ENCODE measurements at places on chromosomes 3 and 15.

DNA sequence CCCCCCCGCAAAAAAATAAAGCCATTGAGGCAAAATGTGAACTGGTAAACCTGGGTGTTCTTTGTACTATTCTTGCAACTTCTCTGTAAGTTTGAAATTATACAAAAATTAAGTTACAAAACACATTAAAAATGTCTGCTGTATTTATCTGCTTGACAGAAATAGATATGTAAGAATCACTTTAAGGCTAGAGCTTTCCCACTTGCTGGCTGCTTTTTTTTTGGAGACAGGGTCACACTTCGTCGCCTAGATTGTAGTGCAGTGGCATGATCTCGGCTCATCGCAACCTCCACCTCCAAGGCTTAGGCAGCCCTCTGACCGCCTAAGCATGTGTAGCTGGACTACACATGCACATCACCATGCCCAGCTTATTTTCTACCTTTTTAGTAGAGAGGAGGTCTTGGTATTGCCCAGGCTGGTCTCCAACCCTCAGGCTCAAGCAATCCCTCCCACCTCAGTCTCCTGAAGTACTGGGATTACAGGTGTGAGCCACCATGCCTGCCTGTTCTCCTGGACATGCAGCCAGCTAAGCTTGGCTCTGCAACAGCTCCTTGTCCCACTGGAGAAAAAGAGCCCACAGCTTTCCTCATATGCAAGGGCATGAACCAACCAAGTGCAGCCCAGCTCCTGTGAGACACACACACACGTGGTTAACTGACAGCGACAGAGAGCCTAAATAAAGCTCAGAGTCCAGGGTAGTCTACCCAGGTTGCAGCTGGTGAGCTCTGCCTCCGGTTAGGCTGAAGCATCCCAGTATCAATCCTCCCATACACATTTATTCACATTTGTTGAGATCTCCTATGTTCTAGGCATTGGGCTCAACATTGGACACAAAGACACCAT, 4.5 kb downstream of the RPS17 start:
- DNase-seq = no peak

DNA sequence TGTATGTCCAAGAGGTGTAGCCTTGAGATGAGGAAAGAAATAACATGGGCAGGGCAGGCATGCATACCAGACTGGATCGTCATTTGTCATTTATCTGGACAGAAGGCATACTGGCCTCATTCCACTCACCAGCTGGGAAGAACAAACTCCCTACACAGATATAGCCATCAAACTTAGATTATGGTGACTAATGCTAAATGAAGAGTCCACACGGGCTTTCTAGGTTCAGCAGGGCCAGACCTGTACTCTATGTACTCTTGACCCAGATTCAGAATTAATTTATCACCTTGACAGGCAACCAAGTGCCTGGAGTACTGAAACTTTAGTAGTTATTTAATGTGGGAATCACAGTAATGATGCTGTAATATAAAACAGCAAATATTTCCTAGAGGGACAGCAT, 164.3 kb upstream of the IL12A start:
- no peak for DNase-seq

DNA sequence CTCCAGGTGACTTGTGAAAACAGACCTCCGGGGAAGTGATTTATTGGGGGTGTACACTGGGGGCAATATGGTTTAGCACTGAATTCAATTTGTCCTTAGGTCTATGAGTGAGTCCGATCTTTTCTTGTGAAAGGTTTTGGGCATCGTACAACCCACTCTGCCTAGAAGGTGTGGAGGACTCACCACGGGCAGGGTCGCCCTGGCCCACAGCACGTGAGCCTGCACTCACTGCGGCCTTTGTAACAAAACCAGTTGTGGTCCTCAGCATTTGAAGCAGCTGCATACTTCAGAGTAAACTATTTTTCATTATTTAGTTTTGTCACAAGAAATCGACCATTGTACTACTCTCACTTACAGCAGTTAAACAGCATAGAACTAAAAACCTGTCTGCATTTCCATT, 72.6 kb upstream of the BLM start:
- DNase-seq = no peak

GRCh38 chr3:122586098-122586497, 8.6 kb downstream of the PARP15 start:
- no peak for DNase-seq

DNA sequence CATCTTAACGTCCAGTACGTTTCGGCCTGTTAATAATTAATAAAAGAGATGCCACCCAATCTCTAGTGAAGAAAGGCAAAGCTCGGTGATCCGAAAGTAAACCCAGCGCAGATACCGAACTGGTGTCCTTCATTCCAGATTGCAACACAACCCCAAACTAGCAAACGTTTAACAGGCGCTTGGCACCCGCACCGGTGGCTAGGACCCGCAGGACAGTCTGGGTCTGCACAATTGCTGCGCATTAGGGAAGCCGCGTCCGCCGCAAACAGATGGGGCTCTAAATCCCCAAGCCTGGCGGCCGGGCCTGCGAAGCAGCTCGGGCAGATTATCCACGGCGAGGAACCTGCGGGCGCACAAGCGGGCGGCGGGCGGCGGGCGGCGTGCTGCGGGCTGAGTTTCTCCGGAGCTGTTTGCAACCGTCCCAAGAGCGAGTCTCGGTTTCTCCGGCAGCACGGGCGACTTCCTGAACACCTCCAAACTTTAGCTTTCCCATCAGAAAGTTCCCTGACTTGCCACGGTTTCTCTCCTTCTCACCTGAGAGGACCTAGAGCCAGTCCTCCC, 112.1 kb upstream of the ICE2 start:
- DNase-seq = peak; percentile 34

GRCh38 chr3:55567615-55568014, 80.5 kb upstream of the WNT5A start:
- DNase-seq = no peak

DNA sequence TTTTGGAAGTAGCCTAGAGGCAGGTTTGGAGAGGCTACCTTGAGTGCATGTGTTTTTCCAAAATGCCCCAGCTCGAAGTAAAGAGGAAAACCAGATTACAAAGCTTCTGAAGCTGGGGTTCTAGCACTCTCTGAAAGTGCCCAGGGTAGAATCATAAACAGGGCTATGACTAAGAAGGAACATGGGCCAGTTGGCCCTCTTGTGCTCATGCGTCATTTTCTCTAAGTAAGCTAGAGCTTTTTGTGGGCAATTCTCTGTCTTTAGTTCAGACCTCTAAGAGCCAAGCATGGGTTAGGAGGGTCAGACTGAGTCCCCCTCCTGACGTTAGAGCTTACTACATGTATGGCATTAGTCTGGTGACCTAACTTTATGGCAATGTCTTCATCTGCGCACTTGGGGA, 129.5 kb upstream of the UMPS start:
- DNase-seq = no peak

DNA sequence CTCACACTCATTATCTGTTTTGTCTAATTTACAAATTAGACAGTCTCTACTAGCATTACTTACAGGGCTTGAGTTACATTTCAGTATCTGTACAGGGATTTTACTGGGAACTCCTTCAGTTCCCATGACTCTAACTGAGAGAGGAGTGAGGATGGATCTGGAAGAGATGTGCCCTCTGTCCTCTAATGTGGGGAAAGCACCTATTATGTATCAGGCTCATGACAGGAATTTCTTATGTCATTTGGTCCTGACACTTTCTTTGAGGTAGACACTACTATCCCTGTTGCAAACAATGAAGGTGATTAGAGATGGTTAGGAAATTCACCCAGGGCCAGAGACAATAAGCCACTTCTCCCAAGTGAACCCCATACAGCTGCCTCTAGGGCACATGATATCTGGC, 10.9 kb upstream of the NCKIPSD start:
- no peak for DNase-seq

GRCh38 chr3:47006145-47006651, 26.7 kb downstream of the NBEAL2 start:
- no peak for DNase-seq

DNA sequence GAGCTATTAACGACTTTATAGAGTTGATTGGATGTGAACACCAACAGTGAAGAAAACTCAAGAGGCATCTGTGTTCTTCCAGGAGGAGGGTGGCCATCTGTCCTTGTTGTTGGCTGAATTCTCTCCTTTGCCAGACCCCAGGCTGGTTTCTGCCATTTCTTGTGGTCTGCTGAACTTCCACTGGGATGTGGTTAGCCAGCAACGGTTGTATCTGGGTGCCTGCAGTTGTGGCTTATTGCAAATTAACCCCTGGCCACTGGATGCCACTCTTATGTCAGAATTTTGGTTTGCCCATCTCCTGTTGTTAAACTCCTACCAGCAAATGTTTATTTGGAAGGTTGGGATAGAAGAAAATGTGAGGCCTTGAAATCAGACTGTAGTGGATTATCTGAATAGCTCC, 163.6 kb upstream of the TBC1D5 start:
- DNase-seq = no peak

DNA sequence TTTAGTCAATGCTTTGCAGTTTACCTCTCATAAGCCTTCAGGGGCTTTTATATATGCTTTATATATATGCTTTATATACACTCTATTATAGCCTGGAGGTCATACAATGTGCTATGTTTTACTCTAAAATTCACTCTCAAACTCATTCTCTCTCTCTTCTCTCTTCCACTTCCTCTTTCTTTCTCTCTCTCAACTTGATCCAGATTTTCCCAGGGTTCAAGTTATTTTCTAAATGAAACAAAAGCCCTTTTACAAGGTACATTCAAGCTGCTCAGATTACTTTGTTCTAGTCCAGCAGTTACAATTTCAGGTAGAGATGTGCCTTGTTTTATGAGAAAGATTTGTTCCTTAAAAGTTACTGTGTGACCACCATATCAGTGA, 79.6 kb upstream of the ACP3 start:
- DNase-seq = no peak

- DNase-seq = no peak
Observed at GRCh38 chr3:11001020-11001657, 8.6 kb downstream of the SLC6A1 start.

DNA sequence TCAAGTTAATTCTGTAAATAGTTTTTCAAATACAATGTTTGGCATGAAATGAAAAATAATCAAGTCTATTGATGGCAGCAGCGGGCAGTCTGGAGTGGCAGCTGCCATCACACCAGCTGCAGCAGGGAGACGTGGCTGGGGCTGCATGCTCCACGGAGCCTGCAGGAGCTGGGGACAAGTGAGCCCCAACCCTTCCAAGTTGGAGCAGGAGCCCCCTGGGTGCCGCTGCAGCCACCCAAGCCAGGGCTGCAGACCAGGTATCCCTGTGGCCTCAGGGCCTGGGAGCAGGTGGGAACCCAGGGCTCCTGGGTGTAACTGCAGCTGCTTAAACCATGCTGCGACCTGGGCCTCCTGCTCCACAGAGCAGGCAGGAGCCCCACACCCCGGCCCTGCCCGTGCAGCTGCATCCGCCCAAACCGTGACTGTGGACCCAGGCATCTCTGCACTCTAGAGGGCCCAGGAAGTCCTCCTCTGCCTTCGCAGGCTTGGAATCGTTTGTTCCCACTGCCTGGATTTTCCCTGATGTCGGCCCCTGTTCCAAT, 257.4 kb downstream of the PLOD2 start:
- DNase-seq = no peak

Measured in activated naive CD4-positive, alpha-beta T cell (primary cell).